ENCODE measurements at places on chromosomes 1 and 21. TPM values are rescaled to one million over a fixed set of nuclear protein-coding genes. Genes with fewer than 3 reads are reported as not detected.
A peak's percentile ranks its signal among the peaks of the same experiment; 100 is the strongest.

DNA sequence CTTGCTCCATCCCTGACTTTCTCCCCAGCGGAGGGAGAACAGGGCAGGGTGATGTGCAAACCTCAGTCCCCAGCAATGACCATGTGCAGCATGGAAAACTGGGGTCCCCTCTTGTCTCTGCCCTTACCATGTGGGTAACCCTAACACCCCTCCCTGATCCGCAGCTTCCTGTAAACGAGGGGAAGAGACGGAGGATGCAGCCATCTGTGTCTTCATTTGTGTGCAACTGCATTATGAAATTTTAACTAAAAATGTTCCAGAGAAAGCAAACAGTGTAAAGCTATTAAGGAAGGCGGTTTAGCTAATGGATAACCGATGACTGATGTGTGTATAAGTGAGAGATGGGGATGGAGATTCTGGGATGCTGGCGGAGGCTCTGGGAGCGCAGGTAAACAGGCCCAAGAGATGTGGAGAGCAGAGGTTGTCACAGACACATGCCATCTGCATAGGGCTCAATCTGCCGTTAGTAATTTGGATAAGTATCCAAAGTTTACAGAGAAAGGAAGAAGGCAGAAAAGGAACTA, 206.6 kb downstream of the DSCAM start:
- no peak for DNase-seq

DNA sequence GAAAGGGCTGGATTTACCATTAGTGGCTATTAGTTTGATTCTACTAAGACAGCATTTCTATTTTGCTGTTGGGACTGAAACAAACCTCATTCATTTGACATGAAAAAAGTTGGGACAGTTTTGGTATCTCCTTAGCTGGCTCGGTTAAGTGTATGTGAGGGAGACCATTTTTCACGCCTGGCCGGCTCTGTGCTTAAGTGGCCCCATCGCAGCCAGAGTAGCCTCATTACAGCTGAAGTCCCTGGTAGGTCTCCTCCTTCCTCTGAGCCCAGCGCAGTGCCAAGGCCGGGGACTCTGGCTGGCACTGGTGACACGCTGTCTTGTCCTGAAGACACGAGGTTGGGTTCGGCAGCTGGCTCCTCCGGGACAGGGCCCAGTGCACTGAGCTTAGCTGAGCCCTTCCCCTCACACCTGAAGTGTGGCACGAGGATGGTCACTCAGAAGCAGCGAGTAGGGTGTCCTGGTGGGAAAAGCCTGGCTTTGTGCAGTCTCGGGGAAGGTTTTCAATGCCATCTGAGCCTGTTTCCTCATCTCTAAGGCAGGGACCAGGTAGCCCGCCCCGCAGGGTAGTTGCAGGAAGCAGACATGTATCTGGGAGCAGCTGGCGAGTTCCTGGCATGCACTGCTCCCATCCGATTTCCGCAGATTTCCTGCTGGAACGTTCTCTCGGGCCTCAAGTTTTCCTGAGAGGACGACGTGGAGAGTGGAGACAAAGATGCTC, 196.5 kb downstream of the DYRK1A start:
- no peak for DNase-seq

DMBX1 gene
- not detected for total RNA-seq

DNA sequence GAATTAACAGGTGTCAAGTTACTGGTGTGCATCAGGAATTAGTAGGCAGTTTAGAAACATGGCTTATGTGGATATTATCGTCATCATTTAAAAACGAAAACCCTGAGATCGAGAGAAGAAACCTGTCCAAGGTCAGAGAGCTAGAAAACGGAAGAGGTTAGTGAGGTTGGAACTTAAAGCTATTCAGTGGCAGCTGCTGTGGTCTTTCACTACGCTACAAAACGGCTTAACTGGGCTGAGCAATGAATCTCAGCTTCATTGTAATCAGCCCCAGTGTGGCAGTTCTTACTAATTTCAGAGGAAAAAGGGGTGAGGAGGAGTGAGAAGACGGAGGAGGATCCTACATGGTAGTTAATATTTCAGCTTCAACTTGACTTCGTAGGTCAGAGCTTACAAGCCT, 77.9 kb downstream of the DAB1 start:
- DNase-seq, result no peak

NBPF3 gene
- total RNA-seq, result 17.9 TPM

C1QA gene
- 0.33 TPM for total RNA-seq

SMYD2 gene
- 35.2 TPM for total RNA-seq

DNA sequence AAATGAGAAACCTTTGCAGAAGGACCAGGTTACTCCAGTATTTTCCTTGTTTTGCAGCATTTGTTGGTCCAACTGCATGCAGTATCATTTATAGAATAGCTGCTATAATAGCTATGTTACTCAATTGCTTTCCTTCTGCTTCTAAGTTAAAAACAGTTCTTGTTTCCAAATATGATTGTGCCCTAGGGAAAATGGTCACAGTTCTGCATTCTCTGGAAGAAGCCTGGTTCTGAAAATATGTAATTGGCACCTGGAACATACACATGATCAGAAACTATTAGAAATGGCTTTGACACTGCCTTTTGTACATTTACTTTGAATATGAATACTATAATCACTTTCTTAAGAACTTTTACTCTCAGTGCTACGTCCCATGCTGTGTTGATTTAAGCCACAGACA, 33.6 kb downstream of the HENMT1 start:
- no peak for DNase-seq

MAN1C1 gene
- total RNA-seq, result 90.5 TPM

- no peak for DNase-seq
Observed at GRCh38 chr1:3074800-3075199, 5.8 kb downstream of the PRDM16 start.

C1orf116 gene
- 0.13 TPM for total RNA-seq

DNA sequence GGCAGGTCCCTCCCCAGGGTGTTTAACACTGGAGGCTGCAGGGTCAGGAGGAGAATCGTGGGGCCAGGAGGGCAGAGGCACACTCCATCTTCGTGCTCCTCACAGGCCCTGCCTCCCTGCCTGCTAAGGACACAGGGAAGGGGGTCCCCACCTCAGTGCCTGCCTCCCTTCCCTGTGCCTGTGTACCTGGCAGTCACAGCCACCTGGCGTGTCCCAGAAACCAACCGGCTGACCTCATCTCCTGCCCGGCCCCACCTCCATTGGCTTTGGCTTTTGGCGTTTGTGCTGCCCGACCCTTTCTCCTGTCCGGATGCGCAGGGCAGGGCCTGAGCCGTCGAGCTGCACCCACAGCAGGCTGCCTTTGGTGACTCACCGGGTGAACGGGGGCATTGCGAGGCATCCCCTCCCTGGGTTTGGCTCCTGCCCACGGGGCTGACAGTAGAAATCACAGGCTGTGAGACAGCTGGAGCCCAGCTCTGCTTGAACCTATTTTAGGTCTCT, 623 bp upstream of the BGLAP start:
- no peak for DNase-seq

- no peak for DNase-seq
Observed at GRCh38 chr1:175353066-175353465, 160.5 kb upstream of the KIAA0040 start.

- no peak for DNase-seq
Observed at GRCh38 chr1:2234762-2235113, 6.6 kb downstream of the SKI start.

RNF220 gene
- 138 TPM for total RNA-seq

GRCh38 chr1:38138498-38139233, 92.1 kb upstream of the POU3F1 start:
- DNase-seq, result no peak

DNA sequence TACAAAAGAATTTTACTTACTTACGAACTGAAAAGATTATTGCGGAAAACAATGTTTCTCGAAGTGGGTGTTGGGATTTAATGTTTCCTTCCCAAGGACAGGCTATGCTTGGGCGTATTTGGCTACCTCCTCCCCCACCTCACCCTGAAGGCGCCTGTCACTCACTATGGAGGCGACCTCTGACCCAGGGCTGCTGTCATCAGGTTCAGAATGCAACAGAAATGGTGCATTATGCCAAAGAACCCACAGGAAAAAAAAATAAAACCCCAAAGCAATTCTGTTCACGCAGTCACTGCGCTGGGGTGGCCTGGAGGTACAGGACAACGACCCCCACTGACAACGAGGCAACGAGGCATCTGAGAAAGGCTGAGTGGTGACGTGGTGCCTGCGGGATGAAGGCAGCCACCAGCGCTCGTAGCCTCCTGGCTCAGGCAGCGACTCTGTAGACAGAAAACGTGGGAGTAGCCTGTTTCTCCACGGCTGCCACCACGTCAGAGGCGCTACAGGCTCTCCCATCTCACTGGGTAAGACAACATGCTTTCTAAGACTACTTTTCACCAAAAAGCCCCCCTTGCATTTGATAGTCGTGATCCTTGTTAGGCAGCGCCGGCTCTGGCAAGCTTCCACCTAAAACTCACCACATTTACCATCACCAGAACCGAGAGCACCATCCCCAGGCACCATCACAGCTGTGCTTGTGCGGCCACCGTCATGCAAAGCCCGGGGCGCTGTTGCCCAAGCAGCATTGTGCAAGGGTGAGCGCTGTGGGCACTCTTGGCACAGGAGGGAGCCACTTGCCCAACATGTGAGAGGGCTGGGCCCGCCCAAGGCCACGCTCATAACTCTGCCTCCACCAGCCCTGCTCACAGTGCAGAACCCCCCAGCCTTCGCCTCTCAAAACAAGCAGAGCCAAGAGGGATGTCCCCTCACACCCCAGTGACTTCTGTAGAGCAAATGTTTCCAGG, 14.3 kb downstream of the NADK start:
- peak; percentile 42 for DNase-seq

DNA sequence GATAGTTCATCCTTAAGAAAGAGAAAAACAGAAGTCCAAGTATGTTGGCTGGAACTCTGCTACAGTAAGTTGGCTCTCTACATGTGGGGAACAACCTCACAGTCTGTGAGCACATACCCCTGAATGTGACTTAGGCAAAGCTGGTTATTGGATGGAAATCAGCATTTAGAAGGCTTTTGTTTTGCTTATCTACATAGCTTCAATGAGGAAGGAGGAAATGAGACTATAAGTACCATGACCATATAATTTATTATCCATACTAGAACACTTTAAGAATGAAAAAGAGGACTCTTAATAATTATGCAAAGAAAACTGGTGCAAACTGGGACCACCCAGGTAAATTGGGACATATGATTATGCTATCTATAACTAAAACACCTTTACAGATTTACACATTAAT, 31.7 kb upstream of the CD55 start:
- DNase-seq, result no peak

TTC34 gene
- total RNA-seq, result 1.6 TPM

DNA sequence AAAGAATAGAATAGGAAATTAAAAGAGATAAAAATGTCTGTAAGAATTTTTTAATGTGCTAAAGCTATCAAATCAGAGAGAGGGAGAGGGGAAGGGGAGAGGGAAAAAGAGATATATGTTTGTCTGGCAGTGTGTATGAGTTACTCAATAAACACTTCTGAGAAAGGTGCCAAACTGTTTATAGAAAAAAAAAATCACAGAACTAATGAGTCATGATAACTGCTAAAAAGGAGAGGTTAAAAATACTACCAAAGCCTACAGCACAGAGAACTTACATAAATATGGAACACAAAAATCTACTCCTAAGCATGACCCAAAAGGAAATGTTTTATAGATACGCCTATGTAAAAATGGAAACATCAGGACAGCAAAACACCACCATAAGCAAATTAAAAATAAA, 45.4 kb downstream of the SELENOF start:
- no peak for DNase-seq

DNA sequence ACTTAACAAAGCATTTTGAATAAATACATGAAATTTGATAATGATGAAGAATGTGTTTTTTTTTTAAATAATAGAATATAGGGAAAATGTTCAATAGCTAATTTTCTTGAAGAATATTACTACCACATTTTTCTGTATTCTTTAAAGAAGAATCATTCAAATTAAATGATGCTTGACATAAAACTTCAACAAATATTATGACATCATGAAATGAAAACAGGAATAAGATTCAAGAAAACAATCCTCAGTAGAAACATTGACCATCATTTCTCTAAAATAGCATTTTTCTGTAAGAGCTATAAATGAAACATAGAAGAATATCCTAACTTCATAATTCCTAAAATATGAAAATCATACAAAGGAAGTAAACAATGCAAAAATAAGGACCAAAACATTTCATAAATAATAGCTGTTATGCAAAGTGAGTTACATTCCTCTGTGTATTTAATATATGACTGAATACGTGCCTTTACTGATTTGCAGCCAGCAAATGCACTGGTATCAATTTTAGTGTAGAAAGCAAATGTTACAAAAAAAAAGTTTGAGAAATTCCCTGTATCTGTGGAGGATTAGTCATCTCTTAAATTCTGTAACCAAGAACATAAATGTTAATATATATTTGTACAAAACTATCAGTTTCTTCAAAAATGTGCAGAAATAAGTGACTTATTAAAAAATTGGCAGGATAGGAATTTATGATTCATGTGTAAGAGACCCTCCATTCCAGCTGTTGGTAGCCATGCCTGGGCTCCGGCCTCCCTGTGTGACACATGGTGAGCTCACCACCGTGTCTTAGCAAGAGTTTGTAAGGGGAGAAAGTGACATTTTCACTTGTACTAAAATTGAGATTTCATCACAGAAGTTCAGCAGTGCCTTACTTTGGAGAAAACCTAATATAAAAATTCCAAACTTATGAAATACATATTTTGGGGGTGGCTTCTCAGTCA, 15.0 kb upstream of the PTPN14 start:
- no peak for DNase-seq

UROD gene
- total RNA-seq, result 52.0 TPM

RNU1-2 gene
- total RNA-seq, result 3,994 TPM

All from T-cell (primary cell).